ENCODE measurements at places on chromosomes 2 and 18.

- no peak for DNase-seq
These were observed 23.5 kb downstream of the GPC1 start for GRCh38 chr2:240458900-240459391.

DNA sequence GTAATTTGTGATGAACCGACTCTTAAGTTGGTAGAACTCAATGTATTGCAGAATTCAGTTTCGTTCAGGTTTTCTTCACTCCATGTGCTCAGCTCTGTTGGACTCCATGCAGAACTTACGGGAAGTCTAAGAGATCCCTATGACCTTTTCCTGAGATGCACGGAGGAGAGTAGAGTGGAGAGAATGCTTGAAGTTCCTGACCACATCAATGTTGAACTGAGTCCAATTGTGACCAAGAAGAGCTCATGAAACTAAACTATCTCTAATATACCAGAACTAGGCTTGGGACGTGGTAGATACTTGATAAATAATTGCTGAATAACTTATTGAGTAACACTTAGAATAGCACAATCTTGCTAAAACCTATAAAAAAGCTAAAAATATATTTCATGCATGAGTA lies 47.2 kb downstream of the TMEM178A start:
- no peak for DNase-seq

GRCh38 chr2:220891405-220891804 lies 680.7 kb downstream of the EPHA4 start:
- peak; percentile 29 for DNase-seq

DNA sequence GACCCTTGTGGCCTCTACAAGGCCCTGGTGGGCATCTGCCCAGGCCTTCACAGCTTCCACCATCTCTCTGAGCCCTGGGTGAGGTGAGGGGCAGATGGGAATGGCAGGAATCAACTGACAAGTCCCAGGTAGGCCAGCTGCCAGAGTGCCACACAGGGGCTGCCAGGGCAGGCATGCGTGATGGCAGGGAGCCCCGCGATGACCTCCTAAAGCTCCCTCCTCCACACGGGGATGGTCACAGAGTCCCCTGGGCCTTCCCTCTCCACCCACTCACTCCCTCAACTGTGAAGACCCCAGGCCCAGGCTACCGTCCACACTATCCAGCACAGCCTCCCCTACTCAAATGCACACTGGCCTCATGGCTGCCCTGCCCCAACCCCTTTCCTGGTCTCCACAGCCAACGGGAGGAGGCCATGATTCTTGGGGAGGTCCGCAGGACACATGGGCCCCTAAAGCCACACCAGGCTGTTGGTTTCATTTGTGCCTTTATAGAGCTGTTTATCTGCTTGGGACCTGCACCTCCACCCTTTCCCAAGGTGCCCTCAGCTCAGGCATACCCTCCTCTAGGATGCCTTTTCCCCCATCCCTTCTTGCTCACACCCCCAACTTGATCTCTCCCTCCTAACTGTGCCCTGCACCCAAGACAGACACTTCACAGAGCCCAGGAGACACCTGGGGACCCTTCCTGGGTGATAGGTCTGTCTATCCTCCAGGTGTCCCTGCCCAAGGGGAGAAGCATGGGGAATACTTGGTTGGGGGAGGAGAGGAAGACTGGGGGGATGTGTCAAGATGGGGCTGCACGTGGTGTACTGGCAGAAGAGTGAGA lies 2.0 kb downstream of the PROC start:
- DNase-seq: no peak

- no peak for DNase-seq
These were observed 52.5 kb downstream of the SDC1 start for GRCh38 chr2:20172273-20173055.

DNA sequence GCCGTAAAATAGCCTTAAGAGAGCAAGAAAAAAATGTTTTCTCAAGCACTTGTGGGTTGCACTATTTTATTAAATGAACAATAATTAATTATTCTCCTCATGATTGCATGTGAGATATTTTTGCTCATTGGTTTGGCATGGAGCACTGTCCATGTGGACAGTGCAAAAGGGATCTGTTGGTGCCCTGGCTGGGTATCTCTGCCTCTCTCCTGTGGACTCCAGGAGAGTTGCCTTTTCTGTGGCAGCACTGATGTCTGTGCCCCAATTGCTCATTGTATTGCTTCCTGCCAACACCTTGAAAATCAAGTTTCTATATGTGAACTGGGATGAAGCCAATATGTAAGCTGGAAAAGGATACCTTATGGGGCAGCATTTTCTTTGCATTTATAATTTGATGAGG lies 131.7 kb downstream of the SETBP1 start:
- DNase-seq: no peak

DNA sequence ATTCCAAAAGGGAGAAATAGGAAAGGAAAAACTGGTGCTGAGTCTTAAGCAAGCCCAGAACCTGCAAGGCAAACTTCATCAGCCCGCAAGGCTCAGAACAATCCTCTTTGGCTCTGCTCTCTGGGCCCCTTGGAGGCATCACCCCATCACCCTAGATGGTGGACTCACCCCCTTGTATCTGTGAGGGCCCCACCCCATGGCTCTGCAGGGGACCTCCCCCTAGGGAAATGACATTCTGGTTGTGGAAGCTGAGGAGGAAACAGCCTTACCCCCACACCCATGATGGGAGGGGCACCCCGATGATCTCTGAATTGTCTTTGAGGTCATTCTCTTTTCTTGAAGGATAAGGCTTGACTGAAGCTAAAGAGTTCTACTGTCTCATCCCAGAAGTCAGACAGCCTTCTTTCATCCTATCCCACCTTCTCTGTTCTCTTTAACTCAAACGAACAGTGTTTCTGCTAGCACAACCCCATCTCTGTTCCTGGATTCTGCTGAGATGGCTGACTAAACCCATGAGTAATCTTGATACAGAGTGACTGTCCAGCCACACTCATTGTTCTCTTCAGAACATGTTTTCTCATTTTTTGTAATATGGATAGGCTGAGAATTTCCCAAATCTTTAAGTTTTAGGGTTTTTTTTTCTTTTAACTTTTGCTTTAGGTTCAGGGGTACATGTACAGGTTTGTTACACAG lies 492.1 kb upstream of the MYT1L start:
- no peak for DNase-seq

DNA sequence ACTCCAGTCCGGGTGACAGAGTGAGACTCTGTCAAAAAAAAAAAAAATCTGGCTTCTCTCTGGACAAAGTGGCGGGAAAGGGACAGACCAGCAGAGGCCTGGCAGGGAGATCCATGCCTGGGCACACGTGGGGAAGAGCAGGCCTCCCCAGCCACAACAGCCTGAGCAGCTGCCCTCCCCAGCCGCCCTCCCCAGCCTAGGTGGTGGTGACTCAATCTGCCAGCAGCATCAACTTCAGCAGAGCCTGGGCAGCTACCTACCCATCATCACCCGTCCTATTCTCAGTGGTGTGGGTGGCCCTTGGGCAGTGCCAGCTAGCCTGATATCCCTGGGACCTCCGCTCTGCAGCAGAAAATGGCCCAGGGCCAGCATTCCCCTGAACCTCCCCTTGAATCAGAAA lies 612.4 kb downstream of the FBXO15 start:
- no peak for DNase-seq

- no peak for DNase-seq
These were observed 255.5 kb downstream of the ETAA1 start for GRCh38 chr2:67652679-67653078.

- DNase-seq: no peak
These were observed 100.1 kb upstream of the KLF7 start for GRCh38 chr2:207265869-207266268.

DNA sequence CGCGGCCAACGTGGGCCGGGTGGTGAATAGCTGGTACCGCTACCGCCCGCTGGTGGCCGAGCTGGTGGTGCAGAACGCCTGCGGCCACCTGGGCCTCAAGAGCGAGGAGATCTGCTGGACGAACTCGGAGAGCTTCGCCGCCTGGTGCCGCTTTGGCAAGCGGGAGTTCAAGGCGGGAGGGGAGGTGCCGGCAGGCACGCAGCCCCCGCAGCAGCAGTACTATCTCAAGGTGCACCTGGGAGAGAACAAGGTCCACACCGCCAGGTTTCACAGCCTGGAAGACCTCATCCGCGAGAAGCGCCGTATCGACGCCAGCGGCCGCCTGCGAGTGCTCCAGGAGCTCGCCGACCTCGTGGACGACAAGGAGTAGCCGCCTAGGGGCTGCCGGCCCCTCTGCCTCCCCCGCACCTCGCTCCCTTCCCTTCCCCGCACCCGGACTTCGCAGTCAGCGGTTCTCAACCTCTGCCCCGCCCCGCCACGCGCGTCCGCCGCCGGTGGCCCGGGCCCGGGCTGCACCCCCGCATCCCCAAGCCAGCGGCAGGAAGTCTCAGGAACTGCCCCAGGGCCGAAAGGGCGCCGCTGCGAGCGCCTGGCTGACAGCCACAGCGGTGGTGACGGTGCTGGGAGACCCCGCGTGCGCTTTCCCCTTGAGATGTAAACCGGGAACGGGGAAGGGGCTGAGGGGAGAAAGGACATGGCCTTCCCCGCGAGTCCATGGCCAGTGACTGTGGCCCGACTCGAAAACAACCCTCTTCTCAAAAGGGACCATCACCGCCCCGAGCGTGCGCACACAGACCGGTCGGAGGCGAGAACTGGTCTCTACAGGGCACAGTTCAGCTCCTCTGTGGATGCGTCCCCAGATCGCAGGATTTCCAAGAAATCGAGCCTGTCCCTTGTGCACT lies 2.2 kb downstream of the LRATD1 start:
- peak; percentile 75 for DNase-seq

GRCh38 chr2:109402180-109402579 lies 211.6 kb downstream of the SEPTIN10 start:
- no peak for DNase-seq

- DNase-seq: no peak
These were observed 361.8 kb downstream of the ALK start for GRCh38 chr2:29559578-29559977.

DNA sequence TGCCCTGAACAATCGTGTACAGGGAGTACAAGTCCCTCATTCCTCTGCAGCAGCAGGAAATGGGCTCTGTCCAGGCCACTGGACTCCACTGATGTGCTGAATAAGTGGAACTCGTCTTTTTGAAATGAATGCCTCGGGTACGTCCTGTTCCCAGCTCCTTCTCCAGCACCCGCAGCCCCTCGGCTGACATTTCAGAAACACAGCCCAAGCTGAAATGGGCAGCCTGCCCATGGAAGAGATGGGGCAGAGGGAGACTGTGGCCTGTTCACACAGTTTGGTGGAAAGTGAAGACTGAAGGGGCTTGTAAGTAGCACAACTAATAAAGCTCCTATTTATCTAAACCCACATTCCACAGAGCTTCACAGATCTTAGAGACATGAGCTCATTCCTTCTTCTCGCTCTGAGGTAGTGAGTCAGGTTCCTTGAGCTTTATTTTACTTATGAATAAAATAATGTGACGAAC lies 498.6 kb downstream of the TXNL1 start:
- peak; percentile 65 for DNase-seq

DNA sequence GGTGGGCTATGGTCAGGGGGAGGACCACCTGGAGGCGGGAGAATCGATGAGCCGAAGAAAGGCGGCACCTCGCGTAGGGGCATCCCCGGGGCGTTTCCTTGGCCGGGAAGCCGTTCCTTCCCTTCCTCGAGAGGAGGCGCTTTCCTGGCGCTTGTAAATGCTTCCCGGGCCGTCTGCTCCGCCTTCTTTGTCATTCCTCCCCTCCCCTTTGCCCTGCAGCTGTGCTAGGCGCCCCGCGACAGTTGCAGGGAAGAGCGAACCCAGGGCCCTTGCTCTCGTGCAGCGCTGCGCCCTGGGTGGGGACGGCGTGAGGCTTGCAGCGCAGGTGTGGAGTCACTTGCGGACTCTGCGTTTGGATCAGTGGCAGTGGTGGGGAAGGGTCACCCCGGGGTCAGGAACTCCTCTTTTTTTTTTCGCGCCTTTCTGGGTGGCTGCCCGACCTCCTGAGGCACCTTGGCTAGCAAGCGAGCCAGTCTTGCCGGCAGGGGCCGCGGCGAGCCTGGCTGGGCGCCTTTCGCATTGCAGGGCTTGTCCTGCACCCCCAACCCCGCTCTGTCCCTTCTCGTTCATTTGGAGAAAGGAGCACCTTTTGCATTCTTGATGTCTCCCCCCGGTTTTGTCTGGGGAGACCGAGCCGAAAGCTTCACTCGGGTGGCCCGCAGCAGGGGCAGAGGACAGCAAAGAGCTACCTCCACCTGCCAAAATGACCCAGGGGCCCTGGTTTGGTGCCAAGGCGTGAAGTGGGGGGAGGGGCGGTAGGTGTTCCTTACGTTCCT lies 858 bp downstream of the KCNS3 start:
- DNase-seq: peak; percentile 88

DNA sequence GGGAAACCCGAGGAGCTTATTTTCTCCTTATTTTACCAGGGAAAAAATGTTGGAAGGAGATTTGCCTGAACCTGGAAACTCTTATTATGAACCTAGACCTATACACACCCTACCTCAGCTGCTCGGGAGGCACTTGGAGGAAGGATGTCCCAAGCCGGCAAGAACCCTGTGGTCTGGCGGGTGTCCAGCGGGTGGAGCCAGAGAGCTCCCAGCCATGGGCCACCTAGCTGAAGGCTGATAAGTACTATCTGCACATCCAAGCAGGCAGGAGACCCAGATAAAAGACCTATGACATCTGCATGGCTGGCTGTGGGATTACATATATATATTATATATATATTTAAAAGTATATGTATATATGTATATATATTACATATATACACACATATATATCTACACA lies 1.1 kb upstream of the SLC14A1 start:
- DNase-seq: peak; percentile 81

DNA sequence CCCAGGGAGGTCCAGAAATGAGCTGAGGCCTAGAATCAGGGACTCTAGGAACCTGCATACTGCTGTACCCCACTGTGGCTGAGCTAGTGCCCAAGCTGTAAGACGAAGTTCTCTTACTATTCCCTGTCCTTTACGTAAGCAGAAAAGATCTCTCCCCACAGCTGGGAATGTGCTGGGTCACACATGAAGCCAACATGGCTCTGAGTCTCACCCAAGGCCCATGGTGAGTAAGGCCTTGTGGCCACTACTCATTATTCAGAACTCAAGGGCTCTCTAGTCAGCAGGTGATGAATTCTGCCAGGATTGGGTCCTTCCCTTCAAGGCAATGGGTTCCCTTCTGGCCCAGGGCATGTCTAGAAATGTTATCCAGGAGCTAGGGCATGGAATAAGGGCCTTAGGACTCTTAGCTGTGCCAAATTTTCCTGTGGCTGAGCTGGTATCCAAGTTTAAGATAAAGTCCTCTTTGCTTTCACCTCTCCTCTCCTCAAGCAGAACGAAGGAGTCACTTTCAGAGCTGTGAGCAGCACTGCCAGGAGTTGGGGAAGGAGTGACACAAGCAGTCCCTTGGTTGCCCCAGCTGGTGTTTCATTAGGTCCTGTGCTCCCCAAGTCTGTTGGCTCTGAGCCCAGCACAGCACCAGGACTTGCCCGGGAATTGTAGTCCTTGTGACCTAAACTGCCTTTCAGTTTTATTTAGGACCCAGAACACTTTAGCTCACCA lies 707.6 kb downstream of the SLC4A3 start:
- no peak for DNase-seq

DNA sequence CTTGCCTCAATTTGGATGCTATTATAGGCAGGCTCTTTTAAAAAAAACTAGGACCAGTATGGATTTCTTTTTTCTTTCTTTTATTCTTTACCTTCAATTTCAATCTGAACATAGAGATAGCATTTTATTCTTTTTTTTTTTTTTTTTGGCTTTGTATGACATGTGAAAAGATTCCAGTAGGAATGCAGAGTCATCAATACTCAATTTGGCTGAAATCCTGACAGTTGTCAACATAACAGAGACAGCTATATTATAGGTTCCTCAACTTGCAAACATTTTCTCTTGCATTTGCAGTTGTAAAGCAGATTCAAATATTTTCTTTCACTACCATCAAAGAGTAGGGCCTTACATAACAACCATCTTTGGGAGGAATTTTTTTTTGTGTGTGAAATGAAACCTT lies 334.4 kb downstream of the LRP1B start:
- no peak for DNase-seq

- DNase-seq: peak; percentile 51
These were observed 72.2 kb upstream of the TMEM17 start for GRCh38 chr2:62577994-62578781.

Data from hepatic stellate cell (primary cell).